ENCODE measurements at places on chromosomes 7 and 10.

DNA sequence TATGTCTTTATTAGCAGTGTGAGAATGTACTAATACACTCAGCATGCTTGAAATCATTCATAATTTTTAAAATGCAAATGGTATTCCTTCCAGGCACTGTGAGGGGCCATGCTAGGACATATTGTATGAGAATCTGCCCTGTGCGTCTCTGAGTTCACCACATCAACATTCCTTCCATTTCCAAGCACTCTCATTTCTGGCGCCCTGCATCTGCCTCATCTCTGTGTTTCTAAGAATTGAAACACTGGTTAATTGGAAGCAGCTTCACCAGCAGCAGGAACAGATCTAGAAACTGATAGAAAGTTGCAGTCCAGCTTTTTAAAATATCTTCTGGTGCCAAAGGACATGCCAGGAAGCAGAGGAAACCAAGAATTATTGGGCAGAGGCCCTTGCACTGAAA is 555.9 kb upstream of the DPP6 start:
- no peak for DNase-seq

DNA sequence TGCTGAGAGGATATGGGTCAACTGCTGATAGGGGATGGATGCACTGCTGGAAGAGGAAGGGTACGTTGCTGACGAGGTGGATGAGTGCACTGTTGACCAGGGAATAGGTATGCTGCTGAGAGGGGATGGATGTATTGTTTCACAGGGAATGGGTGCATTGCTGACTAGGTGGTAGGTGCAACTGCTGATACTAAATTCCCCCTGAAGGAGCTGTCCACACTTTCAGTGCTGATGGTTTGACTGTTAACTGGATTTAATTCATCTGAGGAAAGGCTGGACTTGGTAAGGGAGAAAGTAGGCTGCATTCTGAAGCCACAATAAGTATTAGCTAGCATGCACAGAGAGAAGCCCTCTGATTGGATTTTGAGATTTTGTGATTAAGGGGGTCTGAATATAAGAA is 1196.8 kb upstream of the PHF14 start:
- DNase-seq, result peak; percentile 28

DNA sequence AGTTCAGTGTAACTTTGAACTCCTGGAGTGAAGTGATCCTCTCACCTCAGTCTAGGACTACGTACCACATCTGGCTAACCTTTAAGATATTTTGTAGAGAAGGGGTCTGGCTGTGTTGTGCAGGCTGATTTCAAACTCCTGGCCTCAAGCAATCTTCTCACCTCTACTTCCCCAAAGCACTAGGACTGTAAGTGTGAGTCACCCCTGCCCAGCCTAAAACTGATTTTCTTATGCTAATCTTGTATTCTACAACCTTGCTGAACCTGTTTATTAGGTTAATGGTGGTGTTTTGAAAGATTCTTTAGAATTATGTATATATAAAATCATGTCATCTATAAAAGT is 58.0 kb downstream of the LCOR start:
- DNase-seq, result no peak

- no peak for DNase-seq
Measured at GRCh38 chr10:93300288-93300917, 181.7 kb downstream of the MYOF start.

GRCh38 chr10:13959443-13960359 is 371.0 kb downstream of the FRMD4A start:
- no peak for DNase-seq

DNA sequence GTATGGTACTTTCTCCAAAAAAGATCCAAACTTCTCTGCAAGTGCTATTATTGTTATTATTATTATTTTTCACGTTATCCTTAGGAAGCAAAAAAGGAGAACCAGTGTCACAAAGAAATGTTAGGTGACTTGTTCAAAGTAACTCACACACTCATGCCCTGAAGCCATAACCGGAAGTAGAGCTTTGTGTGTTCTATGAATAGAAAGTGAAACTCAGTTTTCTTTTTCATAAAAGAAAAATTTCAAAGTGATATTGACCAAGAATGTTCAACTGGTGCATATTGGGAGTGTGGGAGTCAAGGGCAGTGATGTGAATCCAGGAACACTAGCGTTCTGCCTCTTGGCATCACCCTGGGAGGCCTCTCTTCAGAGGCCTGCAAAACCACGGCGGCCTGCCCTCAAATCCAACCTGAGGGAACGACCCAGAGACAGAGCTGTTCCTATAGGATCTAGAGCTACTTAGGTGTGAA is 106.1 kb downstream of the PRKCQ start:
- no peak for DNase-seq

DNA sequence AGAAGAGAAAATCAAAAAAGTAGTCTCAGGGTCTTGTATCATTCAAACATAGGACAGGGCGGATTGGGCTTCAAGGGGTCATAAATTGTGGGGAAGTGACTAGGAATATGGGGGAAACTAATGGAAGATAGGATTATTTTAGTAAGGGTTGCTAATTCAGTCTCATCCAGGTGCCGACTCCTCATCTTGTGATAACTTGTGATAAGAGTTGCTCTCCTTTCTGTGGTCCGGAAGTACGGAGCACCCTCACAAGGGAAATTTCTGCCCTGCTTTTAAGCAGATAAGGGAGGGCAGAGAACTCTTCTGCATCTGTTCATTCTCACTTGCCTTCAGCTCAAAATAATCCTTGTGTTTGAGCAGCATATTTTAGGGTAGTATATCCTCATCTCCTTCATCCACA is 436.4 kb upstream of the LRGUK start:
- no peak for DNase-seq

GRCh38 chr10:4851846-4852245 is 25.8 kb downstream of the AKR1E2 start:
- DNase-seq, result no peak

- DNase-seq, result no peak
Measured at GRCh38 chr7:45027774-45028114, 27.7 kb downstream of the CCM2 start.

DNA sequence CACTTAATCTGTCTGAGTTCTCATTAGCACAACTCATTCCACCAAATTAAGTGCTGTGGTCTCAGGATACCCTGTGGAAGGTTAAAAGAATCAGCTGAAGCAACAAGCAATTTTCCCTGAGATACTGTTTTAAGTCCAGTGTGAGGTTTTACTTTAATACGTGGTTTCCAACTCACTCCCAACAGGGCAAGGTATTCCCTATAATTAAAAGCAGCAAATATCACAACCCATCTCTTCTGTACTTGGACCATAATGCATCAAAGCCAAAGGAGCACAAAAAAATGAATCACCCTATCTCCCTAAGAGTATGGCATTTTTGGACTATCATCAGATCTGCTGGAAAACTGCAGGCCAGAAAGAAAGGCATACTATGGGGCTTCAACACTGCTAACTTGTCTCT is 4.9 kb downstream of the CADPS2 start:
- DNase-seq, result no peak

DNA sequence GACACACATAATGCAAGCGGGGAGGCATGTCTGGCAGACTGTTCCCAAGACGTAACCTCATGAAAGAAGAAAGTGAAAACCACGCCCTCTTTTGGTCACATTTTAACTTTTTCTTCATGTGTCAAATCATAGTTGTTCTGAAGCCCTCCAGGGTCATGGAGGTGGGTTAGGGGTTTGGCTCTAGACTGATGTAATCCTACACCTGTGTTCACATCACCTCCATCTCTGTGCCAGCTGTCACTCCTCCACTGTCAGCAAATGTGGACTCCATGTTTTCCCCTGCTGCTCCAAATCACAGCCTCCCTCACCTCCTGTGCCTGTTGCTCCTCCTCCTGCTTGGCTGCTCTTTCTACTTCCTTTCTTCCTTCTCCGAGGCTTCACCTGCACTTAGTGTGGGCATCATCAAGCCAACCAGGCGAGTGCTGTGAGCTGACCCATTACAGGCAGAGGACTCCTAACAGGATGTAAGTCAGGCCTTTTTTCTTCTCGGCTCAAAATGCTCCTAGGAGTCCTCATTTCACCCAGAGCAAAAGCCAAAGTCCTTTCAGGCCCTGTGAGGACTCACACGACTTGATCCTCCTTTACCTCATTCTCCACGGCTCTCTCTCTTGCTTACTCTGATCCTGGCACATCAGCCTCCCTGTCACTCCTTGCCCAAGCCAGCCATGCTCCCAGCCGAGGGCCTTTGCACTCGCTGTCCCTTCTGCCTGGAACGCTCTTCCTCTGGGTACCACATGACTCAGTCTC is 66.4 kb upstream of the IFRD1 start:
- DNase-seq, result no peak

- DNase-seq, result no peak
Measured at GRCh38 chr7:1818575-1819258, 148.6 kb downstream of the ELFN1 start.

GRCh38 chr10:8311526-8312070 is 257.1 kb downstream of the GATA3 start:
- no peak for DNase-seq

- no peak for DNase-seq
Measured at GRCh38 chr7:80922253-80923049, 3.6 kb upstream of the SEMA3C start.

- peak; percentile 84 for DNase-seq
Measured at GRCh38 chr10:72009425-72010081, 45.4 kb downstream of the CHST3 start.

DNA sequence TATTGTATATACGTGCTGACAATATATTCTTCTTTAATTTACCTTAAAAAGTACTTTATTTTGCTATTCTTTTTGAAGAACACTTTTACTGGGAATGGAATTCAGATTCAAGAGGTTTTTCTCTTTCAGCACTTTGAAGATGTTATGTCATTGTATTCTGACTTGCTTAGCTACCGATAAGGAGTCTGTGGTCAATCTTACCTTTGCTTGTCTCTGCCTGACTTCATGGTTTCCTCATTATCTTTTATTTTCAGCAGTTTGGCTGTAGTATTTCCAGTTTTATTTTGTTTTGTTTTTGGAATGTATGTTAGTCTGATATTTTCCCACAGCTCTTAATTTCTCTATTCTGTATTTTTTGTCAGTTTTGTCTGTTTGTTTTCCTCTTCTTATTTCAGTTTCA is 187.9 kb upstream of the SMIM30 start:
- no peak for DNase-seq

- DNase-seq, result peak; percentile 95
Measured at GRCh38 chr10:3924344-3924743, 139.3 kb upstream of the KLF6 start.

DNA sequence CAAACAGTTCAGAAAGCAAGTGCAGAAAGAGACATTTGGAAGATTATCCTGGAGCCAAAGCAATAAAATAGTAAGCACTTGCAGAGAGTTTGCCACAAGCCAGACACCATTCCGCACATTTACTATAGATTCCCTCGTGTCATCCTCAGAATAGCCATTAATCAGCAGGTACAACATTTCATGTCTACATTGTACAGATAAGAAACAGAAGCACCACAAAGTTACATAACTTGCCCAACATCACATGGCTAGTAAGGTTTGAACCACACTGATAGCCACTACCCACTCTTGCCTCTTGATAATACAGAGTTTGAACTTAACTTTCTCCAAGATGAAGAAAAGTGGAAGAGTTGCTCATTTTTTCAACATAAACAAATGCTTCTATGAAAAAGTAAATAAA is 40.6 kb upstream of the GHITM start:
- no peak for DNase-seq

DNA sequence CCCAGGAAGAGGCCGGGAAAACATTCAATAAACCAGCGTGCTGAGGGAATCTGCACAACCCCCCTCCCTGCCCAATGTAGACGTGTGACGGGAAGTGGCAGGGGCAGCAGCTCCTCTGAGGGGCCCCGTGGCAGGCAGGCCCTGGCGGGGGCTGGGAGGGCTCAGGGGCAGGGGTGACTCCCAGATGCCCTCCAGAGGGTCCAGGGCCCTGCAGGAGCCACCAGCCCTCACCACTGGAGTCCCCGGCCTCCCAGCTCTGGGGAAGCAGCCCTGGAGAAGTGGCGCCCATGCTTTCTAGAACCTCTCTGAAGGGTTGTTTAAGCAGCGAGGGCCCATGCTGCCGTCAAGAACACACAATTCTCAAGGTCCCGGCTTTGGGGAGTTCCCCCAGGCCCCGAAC is 8.4 kb upstream of the GPER1 start:
- DNase-seq, result no peak

- no peak for DNase-seq
Measured at GRCh38 chr10:57119684-57120083, 758.6 kb upstream of the ZWINT start.

DNA sequence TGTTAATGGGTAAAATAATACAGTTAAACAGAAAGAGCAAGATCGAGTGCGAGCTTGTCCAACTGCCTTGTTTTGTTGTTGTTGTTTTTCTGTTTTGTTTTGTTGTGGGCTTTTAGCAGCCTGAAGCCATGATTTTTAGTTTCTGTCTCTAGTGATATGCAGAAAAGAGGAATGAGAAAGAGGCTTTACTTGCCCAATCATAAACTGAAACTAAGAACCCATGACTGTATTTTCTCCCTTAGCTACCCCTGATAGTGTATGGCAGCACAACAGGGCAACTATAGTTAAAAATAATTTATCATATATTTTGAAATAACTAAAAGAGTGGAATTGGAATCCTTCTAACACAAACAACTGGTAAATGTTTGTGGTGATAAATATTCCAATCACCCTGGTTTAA is 493.9 kb downstream of the GLRX3 start:
- DNase-seq, result no peak

DNA sequence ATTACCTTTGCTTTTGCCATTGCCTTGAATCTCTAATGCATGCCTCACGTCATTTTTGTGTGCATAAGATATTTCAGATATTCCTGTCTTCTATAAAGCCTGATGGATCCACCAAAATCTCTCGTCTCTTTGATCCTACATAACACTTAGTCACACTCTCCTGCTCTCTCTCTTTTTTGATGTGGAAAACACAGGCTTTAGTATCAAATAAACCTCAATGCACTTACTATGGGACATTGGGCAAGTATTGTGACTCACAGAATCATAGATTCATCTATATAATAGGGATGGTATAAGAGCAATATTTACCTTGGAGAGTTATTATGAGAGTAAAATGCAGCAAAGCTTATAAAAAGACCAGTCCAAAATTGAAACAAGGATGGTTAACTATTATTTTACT is 39.1 kb downstream of the DKK1 start:
- no peak for DNase-seq

- no peak for DNase-seq
Measured at GRCh38 chr10:112288486-112288885, 5.3 kb downstream of the TECTB start.

GRCh38 chr7:366161-366803 is 76.3 kb downstream of the FOXL3 start:
- peak; percentile 29 for DNase-seq

- DNase-seq, result no peak
Measured at GRCh38 chr10:3435671-3436070, 263.1 kb upstream of the PITRM1 start.

- no peak for DNase-seq
Measured at GRCh38 chr10:16155834-16156233, 281.0 kb upstream of the PTER start.

DNA sequence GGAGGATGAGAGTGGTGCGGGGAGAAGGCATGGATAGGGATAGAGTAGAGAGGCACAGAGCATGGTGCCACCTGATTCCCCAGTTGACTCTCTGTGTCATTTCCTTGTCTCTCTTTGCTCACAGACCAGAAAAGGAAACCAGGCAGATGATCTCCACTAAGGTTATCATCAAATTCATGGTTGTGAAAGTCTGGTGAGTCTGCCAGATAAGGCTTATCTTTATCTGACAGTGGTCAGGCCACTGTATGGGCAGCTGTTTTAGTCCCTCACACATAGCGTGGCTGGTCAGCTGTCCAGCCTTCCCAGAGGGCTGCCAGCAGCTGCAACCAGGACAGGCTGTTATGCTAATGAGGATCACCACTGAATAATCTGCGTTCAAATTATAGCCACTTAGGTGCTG is 99.0 kb downstream of the ADRA2A start:
- no peak for DNase-seq
